ENCODE measurements at places on chromosomes 4 and X.
A peak's percentile ranks its signal among the peaks of the same experiment; 100 is the strongest.

DNA sequence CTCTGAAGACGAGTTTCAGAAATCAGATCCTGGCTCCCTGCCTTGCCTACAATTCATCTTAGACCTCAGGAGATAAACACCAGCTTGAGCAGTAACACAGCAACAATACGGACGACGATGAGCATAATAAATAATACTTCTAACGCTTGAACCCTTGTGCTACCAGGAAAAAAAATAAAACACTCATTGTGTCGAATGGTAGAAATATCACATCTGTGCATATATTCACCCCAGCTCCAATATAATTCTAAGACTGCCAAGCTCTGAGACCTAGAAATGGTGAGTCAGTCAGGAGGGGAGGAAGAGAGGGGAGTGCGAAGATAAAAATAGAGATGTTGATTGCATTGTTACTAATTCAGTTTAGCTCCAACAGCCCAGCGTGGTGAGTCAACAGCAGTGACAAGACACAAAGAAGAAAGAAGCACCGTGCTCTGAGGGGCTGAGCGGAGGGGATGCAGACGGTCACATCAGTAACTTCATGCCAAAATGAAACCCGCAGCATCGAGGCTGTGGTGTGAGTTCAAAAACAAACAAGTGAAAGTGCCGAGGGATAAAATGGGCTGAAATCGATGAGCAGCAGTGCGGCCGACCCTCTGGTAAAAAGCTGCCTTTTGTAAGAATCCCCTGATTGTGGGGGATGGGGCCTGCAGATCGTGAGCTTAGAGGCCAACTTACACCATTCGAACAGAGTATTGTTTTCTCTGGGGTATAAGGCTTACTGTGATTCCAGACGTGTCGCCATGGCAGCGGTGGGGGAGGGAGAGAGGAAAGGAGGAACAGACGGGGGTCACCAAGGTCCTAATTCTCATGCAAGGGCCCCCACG lies 150.4 kb downstream of the MGST2 start:
- DNase-seq = peak; percentile 55

GRCh38 chrX:103529550-103529949 lies 10.3 kb upstream of the RAB40A start:
- DNase-seq = no peak

- no peak for DNase-seq
Observed at GRCh38 chr4:47879458-47879857, 34.9 kb downstream of the NFXL1 start.

- no peak for DNase-seq
Observed at GRCh38 chr4:10587296-10587695, 97.3 kb downstream of the CLNK start.

- DNase-seq = peak; percentile 21
Observed at GRCh38 chrX:71532078-71532752, 689 bp upstream of the OGT start.

GRCh38 chr4:4384837-4385236 lies 2.1 kb upstream of the NSG1 start:
- DNase-seq = no peak

DNA sequence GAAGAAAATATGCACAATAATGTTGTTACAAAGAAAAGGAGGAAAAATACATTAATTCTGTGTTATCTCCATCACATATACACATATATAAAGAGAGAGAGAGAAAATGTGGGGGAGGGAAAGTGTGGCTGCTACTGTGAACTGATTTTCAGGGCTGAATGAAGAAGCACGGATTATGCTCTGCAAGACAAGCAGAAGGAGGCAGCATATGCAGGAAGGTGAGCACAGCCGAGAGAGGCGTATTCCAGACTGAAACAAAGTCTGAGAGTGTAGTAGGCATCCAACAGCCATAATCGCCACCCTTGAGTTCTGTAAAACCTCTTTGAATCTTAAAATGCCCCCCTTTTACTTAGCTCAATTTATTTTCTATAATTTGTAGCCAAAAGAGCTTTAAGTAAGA lies 1081.8 kb upstream of the GRID2 start:
- no peak for DNase-seq

DNA sequence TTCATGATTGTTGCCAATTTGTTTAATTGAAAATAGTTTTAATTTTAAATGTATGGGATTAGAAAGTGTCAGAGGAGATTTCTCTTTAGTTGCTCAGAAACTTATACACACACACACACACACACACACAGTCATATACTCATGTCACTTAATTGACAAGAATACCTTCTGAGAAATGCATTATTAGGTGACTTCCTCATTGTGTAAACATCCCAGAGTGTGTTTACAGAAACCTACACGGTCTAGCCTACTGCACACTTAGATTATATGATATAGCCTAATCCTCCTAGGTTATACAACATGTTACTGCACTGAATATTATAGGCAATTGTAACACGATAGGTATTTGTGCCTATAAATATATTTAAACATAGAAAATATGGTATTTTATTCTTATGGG lies 1327.4 kb downstream of the FSTL5 start:
- no peak for DNase-seq

DNA sequence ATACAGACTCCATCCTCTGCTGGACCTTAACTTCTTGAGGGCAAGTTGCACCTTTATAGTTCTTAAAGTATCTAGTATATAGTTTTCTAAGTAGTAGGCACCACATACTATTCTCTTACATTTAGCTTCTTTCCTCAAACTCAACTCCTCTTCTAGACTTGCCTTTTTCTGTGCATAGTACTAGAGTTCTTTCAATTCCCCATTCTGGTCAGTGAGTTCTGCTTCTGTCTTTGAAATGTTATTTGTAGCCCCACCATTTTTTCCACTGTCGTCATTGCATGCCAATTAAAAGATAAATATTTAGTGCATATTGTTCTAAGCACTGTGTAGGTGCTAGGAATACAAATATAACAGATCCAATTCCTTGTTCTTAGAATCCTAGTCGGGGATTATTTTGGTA lies 31.6 kb downstream of the CDKL5 start:
- no peak for DNase-seq

Measured in femur (tissue), 1 donor.